Naive B cell (primary cell): ENCODE measurements at places on chromosomes 11 and 22.

- no peak for DNase-seq
Measured at GRCh38 chr22:35568751-35569739, 28.4 kb downstream of the RASD2 start.

GRCh38 chr11:110272919-110273318 is 23.5 kb downstream of the RDX start:
- DNase-seq: no peak

- no peak for DNase-seq
Measured at GRCh38 chr22:30094804-30095203, 14.5 kb downstream of the HORMAD2 start.

DNA sequence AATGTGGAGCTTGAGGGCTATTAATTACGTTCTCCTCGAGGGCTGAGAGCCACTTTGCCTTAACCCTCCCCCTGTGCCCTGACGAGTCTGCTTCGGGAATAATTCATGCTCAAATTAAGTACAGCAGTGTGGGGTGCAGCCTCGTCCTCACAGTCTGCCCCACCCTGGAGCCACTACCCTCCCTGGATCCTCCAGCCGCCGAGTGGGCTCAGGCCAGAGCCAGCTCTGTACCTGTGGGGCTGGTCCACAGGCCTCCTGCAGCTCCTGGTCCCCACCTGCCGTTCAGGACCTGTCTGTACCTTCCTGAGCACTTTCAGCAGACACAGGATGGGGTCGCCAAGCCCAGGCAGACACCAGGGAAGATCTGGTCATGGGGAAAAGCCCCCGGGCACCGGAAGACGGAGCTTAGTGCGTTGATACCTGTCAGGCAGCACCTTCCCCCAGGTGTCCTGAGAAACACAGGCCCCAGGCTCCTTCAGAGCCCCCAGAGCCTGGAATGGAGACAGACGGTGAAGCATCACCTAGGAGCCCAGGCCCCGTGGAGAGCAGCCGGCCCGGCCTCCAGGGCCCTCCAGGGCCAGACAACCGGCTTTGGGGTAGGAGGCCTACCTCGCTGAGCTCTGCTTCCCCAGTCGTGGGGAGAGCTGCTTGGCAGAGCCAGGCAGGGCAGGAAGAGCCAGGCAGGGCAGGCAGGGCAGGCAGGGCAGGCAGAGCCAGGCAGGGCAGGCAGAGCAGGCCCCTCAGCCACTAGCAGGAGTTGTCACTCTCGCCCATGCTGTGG is 9.7 kb downstream of the TSPAN32 start:
- no peak for DNase-seq

- DNase-seq: no peak
Measured at GRCh38 chr11:6611092-6611962, 689 bp downstream of the TAF10 start.

DNA sequence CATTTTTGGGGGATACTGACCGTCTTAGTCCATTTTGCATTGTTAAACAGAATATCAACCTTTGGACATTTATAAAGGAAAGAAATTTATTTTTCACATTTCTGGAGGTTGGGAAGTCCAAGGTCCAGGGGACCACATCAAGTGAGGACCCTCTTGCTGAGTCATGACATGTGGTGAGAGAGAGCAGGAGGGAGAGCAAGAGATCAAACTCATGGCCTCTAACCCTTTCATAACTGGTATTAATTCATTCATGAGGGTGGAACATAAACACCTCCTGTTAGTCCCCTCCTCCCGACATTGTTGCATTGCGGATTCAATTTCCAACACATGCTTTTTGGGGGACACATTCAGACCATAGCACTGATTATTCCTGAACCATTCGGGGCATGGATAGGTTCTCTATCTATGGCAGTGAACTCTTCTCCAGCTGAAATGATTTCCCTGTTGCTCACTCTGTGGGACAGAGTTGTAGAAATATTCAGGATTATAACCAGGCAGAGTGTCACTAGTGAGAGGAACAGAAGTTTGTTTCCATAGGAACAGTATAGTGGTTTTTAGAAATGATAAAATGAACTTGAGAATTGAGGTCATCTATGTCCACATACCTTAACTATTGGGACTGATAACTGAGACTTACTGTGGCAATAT is 88.2 kb upstream of the OR9Q1 start:
- DNase-seq: no peak

- DNase-seq: peak; percentile 45
Measured at GRCh38 chr22:22362936-22363335, 118.3 kb downstream of the VPREB1 start.

DNA sequence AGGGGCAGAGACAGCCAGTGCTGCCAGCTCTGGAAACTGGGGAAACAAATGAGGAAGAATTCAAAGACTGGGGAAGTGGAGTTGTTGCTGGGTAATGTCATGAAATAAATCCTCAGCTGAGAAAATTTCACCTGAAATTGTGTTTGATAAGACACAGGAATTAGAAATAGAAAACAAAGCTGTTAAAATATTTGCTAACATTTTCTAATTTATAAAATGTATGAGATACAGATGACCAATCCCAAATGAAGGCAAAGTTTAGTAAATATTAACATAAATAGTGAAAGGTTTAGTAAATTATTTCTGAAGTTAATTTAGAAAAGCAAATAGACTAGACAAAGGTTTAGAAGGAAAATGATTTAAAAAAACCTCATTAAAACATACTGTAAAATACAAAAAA is at the start of gene OR56A5:
OR56A5 (minus strand) TSS at position 101 of the 400 bp plus-strand sequence; CDS start at position 101, 0 bp downstream.
- no peak for DNase-seq

DNA sequence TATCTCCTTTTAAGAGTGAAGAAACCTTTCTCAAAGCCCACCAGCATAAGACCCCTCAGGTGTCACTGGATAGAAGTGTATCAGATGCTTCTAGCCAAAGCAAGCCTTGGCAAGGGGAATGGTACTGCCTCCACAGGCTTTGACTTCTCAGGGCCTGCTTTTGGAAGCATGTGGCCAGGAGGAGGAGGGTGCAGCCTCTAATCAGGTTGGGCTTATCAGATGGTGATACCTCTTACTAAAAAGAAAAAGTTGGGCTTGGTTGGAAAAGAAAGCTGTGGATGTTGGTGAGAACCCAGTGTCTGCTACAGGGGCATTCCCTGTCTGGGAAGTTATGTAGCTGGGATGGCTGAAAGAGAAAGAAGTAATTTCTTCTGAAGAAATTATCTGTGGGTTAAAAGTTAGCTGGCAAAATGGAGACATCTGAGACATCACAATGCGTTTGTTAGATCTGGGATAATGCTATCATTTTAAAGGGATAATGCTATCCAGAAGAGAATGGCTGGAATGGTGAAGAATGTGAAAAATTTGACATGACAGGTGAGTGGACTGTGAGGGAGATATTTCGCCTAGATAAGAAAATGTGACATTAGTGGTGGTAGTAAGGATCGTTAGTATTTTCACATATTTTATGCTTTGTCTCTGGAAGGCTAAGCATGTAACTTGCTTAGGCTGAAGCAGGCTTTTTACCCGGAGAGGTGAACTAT is 7.2 kb downstream of the APLP2 start:
- DNase-seq: no peak

DNA sequence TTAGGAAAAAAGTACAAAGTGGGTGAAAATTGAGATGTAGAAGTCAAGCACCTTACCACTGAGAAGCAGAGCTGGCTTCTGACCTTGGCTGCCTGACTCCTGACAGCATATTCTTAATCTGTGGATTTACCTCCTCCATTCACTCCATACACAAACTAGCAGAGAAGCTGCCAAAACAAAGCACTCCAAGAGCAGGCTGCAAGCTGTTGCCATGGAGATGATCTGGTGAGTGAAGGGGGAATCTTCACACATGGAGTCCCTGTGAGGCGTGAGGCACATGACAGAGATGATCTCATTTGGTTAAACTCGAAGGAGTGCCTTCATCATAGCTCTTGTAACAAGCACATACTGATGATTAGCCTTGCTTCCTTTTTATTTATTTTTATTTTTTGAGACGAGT is 16.1 kb downstream of the COMMD9 start:
- DNase-seq: no peak

- no peak for DNase-seq
Measured at GRCh38 chr11:100528872-100529416, 158.1 kb upstream of the ARHGAP42 start.

DNA sequence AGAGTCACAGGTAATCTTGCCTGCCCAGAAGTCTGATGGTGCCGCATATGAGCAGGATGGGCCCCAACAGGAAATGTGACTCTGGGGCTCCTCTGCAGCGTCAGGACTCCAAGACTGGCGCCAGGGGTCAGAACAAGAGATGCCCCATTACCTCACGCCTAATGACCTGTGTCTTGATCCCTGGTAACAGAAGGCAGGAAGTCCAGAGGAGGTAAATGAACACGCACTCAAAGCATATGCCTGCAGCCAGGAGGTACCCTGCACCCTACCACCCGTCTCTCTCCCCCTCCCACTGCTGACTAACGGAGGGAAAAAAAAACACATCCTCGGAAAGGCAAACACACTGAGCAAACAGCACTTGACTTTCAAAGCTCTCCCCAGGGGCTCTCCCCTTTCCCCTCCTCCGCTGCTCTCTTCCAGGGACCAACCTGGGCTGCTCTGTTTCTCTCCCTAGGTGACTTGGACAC is 37.3 kb downstream of the ABCC8 start:
- DNase-seq: no peak

GRCh38 chr11:134662629-134663360 is 250.8 kb upstream of the B3GAT1 start:
- DNase-seq: no peak
